ENCODE measurements at places on chromosomes 16 and 17.
A peak's percentile ranks its signal among the peaks of the same experiment; 100 is the strongest.

GRCh38 chr17:48543107-48543853 lies 1.6 kb downstream of the HOXB2 start:
- no peak for DNase-seq

- no peak for DNase-seq
These were observed 559 bp downstream of the CLUH start for GRCh38 chr17:2710803-2711607.

DNA sequence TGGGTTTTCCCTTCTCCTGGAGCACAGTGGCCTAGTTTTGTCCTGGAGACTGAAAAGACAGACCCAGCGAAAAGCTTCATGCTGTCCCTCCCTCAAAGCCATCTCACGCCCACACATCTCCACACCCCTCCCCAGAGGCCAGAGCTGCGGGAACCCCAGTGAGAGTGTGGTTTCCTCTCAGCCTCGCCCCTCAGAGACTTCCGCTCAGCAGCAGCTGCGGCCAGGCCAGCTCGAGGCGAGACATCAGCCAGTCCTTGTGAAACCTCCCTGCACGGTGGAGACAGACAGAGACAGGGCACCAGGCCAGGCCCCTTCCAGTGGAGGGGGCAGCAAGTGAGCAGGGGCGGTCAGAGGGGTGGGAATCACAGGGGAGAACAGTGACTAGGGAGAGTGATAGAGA lies 77.0 kb upstream of the TNRC6C start:
- DNase-seq = peak; percentile 63

DNA sequence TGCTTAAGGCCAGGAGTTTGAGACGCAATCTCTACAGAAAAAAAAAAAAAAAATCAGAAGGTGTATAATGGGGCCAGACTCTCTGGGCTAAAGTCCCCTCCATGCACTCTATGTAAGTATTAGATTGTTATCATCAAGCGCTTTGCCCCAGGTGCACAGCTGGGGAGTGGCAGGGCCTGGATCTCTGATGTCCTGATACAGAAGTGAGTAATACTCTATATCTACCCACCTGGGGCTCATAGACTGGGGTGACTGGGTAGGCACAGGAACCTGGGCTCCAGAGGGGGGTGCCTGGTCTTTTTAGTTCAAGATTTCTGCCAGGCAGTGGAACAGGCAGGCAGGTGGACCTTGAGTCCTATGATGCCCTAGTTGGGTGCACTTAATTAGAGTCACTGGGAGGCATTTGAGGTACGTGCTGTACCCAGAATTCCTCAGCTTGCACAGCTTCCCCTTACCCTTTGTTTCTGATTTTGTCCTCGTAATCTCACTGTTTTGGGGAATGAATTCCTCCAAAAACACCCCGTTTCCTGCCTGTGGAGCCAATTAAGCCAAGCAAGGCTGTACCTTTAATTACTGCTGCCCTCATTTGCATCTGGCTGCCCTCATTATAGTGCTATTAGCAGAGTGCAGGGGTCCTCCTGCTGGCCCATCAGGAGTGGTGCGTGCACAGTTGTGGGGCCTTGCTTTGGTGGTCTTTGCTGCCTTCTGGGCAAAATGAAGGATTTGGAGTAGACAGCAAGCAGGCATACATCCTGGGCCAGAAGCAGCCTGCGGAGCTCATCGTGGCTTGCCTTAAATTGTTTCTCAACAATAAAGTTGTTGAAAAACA lies 239.0 kb downstream of the SNX29 start:
- DNase-seq = no peak

DNA sequence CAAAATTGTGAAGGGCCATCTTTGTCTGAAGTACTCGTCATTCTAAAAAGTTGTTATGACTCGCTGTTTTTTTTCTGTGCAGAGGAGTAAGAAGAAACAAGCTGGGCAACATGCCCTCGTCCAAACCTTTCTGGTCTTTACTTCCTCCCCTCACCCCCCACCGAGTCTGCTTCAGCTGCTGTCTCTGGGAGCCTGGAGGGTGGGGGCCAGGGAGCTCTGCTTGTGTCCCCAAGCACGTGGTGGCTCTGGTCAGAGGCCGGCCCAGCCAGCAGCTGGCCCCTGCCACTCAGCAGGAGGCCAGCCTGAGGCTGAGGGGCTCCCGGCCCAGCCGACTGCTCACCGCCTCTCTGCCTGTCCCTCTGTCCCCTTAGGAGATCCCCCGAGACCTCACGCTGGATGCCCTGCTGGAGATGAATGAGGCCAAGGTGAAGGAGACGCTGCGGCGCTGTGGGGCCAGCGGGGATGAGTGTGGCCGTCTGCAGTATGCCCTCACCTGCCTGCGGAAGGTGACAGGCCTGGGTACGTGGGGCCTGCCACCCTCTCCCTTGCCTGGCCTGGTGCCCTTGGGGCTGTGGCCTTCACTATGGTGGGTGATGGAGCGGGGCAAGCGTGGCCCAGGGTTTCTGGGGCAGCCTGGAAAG lies 53.7 kb upstream of the LGALS9 start:
- DNase-seq = peak; percentile 75

- DNase-seq = no peak
These were observed 1.5 kb upstream of the SYT17 start for GRCh38 chr16:19166500-19166899.

GRCh38 chr16:16148755-16149154 lies 74.5 kb downstream of the ABCC6 start:
- no peak for DNase-seq

- DNase-seq = no peak
These were observed 155.8 kb upstream of the GSE1 start for GRCh38 chr16:85457366-85457765.

DNA sequence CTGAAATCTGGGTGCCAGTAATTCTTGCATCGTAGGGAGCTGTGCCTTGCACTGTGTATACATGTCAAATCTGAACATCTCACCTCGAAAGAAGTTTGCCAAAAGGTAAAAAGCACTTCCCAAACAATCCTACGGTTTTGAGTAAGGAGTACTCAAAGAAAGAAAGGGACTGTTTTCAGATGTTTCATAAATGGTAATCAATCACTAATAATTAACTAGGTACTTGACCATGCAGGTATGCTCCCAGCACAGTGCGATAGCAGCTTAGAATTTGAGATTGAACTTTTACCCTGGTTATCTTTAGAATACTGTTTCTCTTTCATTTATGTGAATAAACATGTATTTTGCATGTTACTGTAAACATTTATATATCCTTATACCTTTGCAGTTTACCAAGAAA lies 39.0 kb downstream of the PRKCA start:
- no peak for DNase-seq

DNA sequence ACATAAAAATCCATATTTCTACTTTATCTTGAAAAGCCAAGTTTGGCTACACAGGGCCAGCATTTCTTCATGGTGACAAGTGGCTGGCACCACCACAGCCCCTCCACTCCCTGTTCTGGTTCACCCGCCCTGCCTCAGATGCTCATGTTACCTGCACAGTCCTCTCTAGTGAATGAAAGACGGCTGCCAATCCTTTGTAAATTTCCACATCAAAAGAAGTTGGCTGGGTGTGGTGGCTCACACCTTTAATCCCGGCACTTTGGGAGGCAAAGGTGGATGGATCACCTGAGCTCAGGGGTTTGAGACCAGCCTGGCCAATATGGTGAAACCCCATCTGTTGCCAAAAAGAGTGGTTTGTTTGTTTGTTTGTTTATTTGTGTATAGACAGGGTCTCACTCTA lies 19.9 kb upstream of the CORO1A start:
- no peak for DNase-seq

GRCh38 chr17:78875363-78876093 lies 27.5 kb downstream of the CEP295NL start:
- DNase-seq = peak; percentile 42

DNA sequence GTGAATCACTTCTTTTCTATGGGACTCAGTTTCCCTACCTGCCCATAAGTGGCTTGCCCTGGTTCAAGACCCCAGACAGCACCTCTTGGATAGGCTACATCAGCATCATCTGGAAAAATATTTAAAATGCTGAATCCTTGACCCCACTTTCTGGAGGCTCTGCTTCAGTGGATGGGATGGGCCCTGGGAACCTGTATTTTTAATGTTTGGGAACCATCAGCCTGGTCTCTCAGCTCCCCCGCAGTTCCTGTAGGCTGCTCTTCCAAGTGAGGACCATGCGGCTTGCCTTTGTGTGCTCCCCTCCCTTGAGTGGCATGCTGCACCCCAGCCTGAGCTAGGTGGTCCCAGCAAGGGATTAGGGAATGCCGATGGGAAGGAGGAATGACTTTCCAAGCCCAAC lies 68.3 kb upstream of the CRHR1 start:
- DNase-seq = no peak

DNA sequence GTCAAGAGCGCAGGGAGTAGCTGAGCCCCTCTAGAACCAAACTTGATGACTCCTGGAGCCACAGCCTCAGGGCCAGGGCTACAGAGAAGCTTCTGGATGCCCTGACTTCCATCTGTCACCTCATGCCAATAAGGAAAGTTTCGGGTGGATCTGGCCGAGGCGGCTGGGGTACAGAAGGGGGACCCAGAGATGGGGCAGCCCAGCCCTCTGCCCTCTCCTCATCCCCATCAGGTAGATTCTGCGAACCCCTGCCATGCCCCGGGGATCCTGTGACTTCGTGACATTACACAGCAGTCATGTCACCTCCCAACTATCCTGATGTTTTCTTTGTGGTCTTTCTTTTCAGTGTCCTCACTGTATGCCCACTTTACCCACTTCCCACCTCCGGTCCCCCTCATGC lies 114.4 kb downstream of the CCDC182 start:
- DNase-seq = no peak

DNA sequence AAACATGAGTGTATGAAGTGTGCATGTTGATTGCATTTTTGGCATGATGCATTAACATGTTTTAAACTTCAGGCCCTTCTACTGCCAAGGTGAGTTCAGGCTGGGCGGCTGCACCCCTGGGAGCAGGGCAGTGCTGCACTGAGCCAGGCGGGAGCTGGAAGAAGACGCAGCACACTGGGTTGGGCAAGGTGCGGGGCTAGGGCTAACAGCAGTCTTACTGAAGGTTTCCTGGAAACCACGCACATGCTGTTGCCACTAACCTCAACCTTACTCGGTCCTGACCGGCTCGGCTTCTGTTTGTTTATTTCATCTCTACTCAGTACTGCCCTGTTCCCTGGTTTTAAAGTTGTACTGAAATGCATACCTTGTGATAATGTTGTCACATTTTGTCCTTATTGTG lies 61.0 kb downstream of the MAP2K4 start:
- no peak for DNase-seq

GRCh38 chr17:15483431-15483830 lies 16.0 kb upstream of the CDRT4 start:
- no peak for DNase-seq

DNA sequence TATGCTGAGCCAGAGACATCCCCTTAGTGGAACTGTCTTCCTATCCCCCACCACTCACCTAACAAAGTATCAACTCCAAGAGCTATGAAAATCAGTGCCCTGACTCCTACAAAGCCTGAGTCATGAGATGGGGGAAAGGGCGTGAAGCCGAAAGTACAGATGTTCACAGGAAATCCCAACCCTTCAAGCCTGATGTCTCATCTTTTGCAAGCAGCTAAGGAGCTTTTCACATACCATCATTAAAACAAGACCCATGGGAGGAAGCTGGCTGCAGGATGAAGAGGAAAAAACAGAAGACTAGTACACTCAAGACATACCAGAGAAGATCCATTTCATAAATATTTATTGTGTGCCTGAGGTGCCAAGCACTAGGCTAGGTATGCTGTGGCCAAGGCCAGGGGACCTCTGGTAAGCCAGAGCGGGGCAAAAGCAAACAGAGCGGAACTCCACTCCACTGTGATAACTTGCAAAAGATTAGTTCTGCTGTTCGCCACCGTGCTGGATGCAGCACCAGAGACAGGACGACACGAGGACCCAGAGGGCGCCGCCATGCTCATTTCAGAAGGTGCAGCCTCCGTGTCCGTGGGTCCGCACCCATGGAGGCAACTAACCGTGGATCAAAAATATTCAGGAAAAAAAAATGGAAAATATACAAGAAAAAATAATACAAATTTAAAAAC lies 4.5 kb upstream of the MNT start:
- peak; percentile 94 for DNase-seq
